ENCODE measurements at places on chromosomes 12 and 14.

- DNase-seq, result no peak
These were observed 243.9 kb downstream of the DIO2 start for GRCh38 chr14:79967453-79967852.

GRCh38 chr14:93834699-93835371 lies 46.5 kb upstream of the PRIMA1 start:
- no peak for DNase-seq

GRCh38 chr12:127648321-127648720 lies 618.6 kb upstream of the TMEM132C start:
- no peak for DNase-seq

GRCh38 chr14:104393199-104393897 lies 186.2 kb upstream of the C14orf180 start:
- no peak for DNase-seq
